HT1080 (cell line): ENCODE measurements at places on chromosomes 16 and 17. TPM values are rescaled to one million over a fixed set of nuclear protein-coding genes. Genes with fewer than 3 reads are reported as not detected.

DNA sequence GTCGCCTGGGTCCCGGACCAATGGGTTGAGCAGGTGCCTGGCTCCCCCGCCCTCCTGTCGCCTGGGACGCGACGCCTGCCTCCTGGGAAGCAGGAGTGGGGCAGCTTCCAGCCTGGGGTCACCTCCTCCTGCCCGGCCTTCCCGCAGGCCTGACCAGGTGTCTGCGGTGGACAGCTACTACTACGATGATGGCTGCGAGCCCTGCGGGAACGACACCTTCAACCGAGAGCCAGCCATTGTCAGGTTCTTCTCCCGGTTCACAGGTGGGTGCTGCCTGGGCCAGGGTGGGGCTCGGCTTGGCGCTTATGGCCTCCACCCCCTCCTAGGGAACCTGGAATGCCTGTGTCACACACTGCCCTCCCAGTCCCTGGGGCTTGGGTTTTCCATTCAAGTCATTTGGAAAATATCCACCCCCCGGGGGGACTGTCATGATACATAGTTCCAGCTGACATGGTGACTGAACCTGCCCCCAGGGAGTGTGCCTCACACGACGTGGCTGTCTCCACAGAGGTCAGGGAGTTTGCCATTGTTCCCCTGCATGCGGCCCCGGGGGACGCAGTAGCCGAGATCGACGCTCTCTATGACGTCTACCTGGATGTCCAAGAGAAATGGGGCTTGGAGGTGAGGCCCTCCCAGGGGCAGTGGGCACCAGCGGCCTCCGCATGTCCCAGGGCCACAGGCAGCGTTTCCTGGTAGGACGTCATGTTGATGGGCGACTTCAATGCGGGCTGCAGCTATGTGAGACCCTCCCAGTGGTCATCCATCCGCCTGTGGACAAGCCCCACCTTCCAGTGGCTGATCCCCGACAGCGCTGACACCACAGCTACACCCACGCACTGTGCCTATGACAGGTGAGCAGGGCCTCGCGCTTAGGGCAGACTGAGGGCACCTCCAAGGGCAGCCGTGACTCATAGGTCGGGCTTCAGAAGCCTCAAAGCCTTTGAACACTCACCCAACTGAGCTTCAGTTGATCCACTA, 2.3 kb downstream of the DNASE1 start:
- DNase-seq: no peak

DNA sequence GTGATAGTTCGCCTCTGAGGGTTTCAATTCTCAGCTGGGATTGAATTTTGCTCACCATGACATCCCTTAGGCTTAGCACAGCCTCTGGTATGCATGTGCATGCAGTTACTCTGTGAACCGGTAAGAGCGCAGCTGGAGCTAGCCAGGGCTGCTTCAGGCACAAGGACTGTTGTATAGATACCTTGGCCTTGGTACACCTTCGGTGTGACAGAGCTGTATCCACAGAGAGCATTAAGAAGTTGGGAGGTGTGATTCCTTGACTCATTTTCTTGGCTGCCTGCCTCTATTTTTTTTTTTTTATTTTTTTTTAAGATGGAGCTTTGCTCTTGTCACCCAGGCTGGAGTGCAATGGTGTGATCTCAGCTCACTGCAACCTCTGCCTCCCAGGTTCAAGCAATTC, 2.2 kb upstream of the NUTF2 start:
- peak; percentile 30 for DNase-seq

DNA sequence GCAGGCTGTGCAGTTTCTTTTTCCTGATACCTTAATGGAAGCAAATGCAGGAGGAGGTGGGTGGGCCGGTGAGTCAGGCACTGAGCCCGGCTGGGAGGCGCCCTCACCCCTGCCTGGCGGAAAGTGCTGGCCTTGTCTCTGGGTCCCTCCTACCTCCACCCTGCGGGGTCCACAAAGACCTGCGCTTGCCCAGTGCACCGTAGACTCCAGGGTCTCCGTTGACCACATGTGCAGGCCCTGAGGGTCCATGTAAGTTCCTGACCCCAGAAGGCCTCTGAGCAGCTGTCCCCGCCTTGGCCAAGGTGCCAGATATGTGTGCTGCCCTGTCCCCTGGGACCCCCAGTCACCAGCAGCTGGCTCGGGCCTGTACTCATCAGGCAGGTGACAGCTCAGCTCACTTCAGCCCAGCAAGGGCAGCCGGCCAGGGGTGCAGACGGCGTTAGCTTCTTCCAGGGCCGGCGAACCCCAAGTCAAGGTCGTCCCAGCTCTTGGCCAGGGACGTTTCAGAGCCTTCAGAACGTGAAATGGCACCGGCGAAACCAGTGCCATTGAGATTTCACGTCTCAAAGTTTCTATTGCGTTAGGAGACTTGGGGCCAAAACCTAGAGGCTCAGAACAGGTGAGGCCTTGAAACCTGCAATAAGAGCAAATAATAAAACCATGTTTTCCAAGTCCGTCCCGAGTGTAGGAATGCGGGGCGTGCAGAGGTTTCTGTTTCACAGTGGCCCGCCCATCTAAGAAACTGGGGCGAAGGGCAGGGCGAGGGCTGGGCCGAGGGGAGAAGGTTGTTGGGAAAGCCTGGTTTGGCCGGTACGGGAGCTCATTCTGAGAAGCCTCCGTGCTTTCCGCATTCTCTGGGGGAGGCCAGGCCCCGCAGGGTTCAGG, 12.1 kb downstream of the METRNL start:
- DNase-seq: no peak

GRCh38 chr16:55045756-55046460, 115.2 kb downstream of the IRX5 start:
- no peak for DNase-seq

- DNase-seq: peak; percentile 14
These were observed 66.3 kb upstream of the GSE1 start for GRCh38 chr16:85546585-85547447.

GRCh38 chr16:3158510-3159314, 23.9 kb downstream of the ZNF213 start:
- DNase-seq: peak; percentile 93

DNA sequence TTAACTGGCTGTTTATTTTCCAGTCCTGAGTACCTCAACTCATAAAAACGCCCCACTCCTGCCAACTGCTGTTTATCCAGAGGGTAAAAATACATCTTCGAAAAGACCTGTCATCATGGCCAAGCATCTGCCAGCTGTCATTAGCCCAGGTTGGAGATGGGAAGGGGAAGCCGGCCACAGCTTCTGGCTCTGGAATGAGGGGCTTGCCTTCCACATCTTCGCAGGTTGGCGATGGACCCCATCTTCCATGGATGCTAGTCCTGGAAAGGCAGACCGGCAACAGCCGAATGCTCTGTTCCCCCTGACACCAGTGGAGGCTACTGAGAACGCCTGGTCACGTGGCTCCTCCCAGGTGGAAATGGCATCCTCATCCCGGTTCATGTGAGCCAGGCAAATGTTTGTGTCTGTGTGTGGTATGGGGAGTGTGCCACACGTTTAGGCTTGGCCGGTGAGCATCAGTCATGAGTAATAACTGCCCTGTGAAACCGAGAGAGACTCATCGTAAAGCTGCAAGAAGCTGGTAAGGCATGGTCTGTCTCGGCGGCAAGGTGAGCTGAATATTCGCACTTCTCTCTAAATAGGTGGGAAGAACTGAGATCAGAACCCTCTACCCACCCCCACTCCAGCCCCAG, 420 bp upstream of the KRTAP17-1 start:
- no peak for DNase-seq

DNA sequence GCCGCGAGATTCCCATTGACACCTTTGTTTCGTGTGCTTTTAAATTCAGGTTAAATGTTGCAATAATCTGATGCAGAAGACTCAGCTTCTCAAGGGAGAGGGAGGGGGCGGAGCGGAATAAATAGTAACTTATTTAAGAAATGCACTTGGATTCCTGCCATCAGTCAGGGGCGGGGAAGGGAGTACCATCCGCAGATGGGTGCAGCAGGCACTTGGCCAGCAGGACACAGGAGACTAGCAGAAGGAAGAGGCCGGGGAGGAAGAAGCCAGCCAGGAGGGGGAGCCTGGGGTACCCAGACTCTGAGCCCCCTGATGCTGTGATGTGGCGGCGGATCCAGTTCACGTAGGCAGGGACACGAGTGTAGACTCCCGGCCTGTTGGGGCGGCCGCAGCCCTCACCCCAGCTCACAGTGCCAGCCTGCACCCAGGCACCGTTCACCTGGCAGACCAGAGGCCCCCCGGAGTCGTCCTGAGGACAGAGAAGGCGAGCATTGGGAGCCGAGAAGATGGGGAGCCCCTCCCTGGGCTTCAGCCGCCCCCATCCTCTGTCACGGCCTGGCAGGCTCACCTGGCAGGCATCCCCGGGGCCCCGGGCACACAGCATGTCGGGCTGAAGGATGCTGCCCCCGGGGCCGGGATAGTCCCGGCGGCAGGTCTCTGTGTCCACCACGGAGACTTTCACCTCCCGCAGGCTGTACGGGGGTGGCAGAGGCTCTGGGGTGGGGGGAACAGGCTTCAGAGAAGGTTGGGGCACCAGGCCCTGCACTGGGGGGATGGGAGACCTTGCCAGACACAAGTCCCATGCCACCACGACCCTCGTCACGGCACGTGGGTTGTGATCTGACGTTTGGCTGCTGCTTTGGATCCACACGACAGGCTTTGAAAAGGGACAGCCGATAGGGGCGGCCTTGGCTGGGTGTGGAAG, 3.2 kb downstream of the TPSG1 start:
- DNase-seq: no peak

- DNase-seq: peak; percentile 48
These were observed 23.1 kb downstream of the TNFRSF13B start for GRCh38 chr17:16948587-16949376.

DNA sequence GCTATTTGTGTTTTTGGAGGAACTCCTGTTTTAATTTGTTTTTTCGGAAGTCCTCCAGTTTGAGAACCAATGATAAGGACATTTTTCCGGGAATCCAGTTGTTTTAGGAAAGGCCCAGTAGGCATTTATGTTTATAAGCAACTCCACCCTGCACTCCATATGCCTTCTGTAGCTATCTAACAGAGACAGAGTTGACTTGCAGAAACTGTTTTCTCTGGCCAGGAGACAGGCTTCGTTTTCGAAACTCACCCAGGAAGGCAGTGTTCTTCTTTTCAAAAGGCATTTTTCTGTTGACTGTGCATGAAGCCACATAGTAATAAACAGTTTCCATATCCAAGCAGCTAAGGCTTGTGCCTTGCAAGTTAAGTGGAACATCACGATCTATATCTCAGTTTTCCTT, 587.1 kb downstream of the WWOX start:
- no peak for DNase-seq

DNA sequence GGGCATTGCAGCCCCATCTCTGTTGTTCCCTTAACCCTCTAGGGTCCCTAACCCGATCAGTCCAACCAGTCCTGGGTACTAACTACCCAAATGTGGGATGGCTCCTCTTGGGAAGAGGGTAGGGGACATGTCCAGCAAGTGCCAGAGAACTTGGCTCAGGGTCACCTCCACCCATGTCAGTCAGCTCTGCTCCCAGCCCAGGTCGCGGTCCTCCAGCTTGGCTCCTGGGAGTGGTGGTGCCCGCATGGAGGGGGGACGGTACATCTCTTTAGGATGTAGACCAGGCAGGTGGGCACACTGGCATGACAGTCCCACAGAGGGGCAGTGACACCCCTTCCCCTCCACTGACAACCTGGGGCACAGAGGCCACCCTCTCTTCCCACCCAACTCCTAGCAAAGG, 6.0 kb downstream of the TMUB2 start:
- DNase-seq: no peak

DNA sequence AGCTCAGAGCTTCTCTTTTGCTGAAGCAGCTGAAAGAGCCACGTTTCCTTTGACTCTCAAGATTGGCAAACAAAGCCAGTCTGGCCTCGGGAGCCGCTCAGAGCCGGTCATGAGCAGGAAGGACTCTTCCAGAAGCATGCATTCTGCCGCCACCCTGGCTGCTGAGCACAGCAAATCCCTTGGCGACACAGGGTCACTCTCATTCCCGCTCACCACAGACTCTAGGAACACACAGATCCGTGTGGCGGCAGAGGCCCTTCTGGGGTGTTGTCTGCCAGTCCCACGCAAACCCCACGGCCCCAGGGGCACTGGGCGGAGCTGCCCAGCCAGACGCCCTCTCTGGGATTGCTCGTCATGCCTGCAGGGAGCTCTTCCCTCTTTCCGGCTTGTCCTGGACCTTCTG, 157.0 kb downstream of the C16orf95 start:
- no peak for DNase-seq

- DNase-seq: no peak
These were observed 83.4 kb upstream of the GSE1 start for GRCh38 chr16:85529489-85530369.

GRCh38 chr16:66473051-66473571, 46.0 kb downstream of the BEAN1 start:
- DNase-seq: no peak

- no peak for DNase-seq
These were observed 174.2 kb downstream of the SEC14L1 start for GRCh38 chr17:77315010-77315409.

- no peak for DNase-seq
These were observed 13.3 kb downstream of the NDUFAF8 start for GRCh38 chr17:81252326-81252986.

DNA sequence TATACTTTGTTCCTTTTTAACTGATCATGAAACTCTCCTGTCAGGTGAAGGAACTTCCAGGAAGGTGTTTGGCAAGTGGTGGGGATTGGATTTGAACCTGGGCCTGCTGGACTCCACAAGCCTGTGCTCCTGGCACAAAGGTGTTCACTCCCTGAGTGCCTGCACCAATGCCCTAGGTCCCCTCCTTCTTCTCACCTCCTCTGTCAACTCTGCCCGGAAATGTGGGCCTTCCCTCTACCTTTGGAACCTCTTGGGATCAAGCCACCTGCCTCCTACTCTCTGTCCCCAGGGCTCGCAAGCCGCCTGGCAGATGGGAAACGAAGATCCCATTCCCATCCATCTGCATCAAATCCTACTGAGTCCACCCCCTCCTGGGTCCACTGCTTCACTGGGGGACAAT, 40.0 kb downstream of the RTN4RL1 start:
- DNase-seq: no peak

DNA sequence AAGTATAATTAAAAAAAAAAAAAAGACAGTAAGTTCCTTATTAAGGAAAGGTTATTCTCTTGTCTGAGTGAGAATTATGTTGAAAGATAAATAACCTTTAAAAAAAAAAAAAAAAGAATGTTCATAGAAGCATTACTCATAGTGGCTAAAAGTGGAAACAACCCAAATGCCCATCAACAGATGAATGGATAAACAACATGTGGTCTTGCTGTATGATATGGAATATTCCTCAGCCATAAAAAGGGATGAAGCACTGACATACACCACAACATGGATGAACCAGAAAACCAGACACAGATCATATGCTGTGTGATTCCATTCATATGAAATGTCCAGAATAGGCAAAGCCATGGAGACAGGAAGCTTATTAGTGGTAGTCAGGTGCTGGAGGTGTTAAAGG, 9.2 kb upstream of the CCNF start:
- no peak for DNase-seq

EMC6 gene
- 36.8 and 69.7 TPM in 2 replicates for total RNA-seq

CLEC19A gene
- total RNA-seq: not detected in 2 replicates
